ENCODE measurements at places on chromosomes 3 and 15.

- no peak for DNase-seq
Measured at GRCh38 chr15:31811641-31812040, 218.7 kb upstream of the CHRNA7 start.

DNA sequence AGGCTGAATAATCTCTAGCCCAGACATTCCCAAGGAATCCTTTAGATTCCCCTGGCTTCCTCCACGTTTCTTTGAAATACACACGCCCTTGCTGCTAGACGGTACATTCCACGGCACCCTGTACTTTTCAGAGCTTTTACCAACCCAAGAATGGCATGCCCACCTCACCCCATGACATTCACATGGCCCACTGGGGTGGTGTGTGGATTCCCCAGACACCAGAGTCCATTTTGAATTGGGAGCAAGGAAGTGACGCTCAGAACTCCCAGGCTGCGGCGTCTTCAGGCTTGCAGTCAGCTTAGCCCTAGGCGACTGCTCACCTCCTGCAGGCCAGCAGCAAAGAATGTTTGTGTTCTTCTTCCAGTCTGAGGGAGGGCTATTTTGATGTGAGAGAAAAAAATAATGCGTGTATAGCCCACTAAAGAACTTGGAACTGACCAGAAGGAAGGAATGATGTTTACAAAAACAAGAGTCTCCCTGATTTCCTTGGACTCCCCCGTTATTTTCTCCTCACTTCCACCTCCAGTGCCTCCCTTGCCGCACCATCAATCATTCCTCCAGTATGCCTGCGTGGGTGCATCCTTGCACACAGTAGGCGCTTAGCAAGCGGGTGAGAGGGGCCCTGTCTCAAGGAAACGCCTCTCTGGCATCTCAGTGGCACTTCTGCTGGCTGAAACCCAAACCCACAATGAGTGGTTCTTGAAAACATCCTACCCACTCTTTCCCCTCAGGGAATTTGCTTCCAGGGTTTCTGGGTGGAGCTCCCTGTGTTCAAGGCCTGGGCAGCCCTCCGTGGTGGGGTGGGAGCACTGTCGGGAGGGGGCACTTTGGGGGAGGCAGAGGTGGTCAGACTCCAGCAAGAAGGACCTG lies 59.9 kb downstream of the SMAD6 start:
- no peak for DNase-seq

DNA sequence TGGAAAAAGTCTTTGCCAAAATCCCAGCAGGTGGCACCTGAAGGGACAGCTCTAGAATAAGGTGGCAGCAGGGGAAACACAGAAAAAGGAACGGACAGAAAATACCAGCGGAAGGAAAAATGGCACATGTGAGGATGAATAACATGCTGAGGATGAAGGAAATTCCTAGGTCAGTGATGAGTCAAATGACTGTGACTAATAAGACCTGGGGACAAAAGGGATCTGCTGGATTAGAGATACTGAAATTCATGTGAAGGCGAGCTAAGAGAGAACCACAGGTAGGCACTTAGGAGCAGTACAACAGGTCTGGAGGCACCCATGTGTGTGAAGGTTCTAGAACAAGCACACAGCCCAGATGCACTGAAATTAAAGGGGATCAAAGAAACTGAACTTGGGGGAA lies 482.5 kb downstream of the FOXP1 start:
- peak; percentile 81 for DNase-seq

DNA sequence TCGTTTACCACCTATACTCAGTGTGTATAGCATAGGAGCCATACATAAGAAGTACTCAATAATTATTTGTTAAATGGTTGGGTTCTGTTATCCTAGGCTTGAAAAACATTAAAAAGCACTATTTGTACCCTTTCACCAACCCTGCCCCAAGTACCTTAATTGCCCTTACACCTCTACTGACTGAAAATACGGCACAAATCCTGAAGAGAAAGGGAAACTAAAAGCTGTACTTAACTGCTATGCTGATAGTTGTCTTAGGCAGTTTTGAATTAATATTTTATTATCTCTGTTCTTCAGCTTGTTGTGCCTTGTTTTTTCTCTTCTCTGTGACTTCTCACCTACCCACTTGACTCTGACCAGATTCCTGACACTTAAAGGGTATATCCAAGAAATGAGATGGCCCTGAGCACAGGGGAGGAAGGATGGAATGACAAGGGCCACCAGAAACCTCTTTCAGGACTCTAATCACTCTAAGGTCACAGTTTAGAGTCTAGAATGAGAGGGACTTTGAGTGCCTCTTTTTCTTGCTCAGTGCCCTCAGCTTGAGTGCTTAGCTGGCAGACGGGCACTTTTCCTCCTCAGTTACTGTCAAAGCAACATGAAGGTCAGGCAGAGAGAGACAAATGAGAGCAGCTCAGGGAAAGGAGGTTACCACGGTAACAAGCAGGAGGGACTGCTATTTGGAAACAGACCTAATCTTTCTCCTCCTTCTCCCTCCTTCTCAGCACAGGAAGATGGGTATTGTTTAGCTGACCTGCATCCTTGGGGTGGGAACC lies 136.5 kb downstream of the ZNF609 start:
- DNase-seq = peak; percentile 45

DNA sequence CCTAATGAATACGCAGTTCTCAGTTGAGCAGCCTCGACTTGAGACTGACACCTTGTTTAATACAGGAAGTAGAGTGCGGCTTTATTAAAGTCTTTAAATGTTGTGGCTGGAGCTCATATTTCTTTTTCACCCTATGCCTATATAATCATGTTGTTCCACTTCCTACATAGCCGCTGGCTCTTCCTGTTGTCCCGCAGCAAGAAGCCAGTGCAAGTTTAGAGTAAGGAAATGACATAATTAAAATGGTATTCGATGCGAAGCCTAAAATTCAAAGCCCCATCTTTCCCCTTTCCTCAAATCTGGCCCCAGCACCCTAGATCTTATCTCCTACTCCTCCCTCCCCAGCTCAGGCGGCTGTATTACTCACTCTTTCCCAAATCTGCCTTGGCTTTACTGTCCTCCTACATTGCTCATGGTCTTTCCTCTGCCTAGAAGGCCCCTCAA lies 7.5 kb upstream of the PHLDB2 start:
- peak; percentile 73 for DNase-seq

- DNase-seq = peak; percentile 41
Measured at GRCh38 chr3:66227915-66228314, 7.1 kb downstream of the SLC25A26 start.

DNA sequence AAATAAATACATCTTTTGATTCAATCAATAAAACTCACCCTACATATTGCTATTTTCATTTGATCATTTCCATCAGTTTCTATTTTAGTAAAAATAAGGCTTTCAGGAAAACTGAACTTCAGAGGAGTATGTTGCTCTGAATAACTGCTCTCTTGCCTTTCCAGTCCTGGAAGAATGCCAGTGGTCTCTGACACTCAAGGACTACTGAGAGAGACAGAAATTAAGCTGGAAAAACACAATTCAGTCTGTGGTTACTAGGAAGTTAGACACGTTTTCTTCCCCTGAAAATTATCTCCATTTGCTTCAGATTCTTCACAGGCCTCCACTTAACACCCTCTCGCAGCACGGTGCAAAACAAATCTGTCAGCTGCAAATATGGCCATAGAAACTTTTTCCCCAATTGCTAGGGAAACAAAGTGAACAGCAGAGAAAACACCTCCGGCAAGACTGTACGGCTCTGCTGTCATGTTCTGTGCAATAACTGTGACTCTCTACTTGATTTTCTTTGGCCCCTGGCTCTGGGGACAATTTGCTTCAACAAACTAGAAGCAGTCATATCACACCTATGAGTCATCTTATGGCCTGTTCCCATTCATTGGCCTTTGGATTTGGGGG lies 353.0 kb downstream of the MAGI1 start:
- peak; percentile 51 for DNase-seq

GRCh38 chr15:90979582-90979981 lies 14.8 kb downstream of the PRC1 start:
- DNase-seq = peak; percentile 12

DNA sequence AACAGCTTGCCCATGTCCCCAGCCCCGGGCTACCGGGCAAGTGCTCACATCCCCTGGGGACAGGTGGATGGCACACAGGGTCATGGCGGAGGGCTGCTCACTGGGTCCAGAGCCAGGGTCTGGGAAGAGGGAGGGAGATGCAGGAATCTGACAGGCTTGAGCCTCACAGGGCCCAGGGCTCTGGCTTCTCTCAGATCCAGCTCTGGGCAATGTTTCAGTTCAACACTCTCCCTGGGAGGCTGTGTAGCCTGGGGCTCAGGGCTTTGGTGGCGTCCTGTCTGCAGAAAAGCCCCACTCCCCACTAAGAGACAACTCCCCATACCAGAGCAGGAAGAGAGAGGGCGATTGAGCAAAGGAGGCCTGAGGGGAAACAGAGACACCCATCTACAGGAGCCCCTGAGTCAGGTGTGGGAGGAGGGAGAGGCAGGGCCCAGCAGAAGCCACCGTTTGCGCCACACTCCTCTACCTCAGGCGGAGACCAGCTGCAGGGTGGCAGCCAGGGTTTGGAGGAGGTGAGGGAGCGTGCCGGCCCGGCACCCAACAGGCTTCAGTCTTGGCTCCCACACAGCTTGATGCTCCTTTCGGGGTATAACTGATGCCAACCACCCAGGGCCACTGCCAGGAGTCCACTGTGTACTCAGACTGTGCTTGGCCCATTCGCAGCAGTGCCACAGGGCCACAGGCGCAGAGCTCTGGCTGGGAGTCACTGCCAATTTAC lies 16.8 kb upstream of the SRP14 start:
- DNase-seq = no peak

GRCh38 chr3:2623436-2623835 lies 486.7 kb downstream of the IL5RA start:
- peak; percentile 9 for DNase-seq

GRCh38 chr3:190706582-190706981 lies 155.9 kb downstream of the GMNC start:
- DNase-seq = no peak

- peak; percentile 16 for DNase-seq
Measured at GRCh38 chr3:191499307-191500080, 38.5 kb downstream of the PYDC2 start.

DNA sequence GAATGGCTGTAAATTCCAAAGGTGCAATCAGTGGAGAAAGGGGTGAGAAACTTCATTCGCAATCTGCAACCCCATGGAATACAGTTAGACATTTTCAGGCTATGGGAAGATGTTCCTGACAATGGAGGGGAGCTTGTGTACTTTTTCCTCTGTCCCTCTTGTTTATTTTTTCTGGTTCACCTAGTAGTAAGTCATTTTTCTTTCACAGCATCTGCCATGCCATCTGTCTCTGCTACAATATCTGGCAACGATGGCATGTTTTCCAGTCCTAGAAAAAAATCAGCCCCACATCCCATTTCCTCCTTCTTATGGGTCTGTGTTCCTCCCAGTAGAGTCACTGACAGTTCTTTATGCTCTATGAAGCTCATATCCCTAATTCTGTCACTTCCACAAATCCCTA lies 76.0 kb downstream of the SSR3 start:
- DNase-seq = no peak

GRCh38 chr15:65411465-65412071 lies 11.2 kb downstream of the IGDCC4 start:
- DNase-seq = peak; percentile 30

DNA sequence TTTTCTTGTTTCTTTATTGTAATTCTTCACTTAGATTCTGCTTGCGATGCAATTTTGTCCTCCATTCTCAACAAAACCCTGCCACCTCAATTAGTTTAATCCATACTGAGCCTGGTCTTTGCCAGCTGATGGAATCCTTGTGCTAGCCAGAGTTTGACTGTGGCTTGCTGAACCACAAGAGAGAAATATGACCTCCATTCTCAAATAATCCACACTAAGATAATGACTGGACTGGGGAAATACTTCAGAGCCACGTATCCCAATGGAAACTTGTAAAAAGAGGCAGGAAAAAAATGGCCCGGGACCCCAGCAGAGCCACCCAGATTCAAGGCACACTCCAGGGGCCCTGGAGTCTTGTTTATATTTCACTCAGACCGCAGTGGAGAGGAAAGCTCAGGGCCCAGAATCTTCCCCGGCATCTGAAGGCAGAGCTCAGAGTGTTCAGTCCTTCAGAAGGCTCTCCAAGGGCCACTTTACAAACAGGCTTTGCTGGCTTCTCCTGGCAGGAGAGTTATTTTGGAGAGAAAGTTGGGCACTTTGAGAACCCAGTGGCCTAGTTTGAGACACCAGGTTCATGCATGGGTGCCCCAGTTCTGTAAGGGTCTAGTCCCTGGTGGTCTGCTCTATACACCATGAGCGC lies 62.7 kb downstream of the SSUH2 start:
- DNase-seq = peak; percentile 26

- DNase-seq = no peak
Measured at GRCh38 chr15:66613743-66614142, 47.9 kb upstream of the LCTL start.

- DNase-seq = peak; percentile 9
Measured at GRCh38 chr3:174891524-174892203, 32.5 kb downstream of the NAALADL2 start.

DNA sequence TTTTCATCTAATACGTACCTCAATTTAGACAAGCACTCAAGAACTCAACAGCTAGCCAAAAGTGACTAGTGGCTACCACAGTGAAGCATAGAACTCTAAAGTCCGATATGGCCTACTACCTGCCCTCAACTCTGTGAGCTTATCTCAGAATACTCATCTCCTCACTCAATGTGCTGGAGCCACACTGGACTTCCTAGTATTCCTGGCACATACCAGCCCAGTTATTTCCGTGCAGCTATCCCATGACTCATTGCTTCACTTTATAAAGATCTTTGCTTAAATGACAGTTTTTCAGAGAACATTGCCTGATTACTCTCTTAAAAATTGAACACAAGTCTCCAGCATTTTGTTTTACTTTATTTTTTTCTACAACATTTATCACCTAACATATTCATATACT lies 524.7 kb downstream of the PYDC2 start:
- DNase-seq = no peak

DNA sequence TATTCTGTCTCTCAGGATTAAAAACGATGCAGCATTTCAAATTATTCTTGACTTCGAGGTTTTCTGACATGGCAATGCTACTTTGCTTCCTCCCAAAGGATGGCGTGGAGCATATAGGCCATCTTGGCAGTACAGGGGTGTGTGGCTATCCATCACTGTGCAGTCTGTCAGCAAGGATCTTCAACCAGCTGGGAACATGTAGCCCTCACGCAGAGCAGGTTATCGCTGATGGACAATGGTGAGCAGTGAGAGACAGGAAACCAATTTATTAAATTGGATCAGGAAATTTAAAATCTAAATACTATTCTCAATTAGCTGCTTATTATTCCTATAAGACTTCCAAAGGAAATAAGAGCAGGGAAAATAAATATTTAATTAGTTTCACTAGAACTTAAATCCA lies 615.3 kb downstream of the OTOL1 start:
- no peak for DNase-seq

DNA sequence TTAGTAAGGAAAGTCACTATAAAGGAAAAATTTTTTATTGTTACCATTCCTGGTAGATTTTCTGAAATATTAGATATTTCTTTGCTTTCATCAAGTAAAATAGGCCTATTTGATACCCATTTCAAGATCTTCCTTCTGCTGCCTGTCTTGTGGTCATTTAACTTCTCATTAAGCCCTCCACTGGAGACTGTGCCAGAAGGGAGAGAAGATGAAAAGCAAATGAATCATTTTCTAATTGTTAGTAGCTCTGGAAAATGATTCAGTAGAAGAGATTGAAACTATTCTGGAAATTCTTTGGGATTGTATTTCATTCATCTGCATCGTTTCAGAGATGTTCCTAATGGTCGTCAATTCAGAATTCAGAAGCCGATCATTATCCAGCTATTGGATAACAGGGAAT lies 3.2 kb downstream of the KCTD6 start:
- peak; percentile 30 for DNase-seq

GRCh38 chr15:65993236-65993635 lies 123.9 kb downstream of the RAB11A start:
- no peak for DNase-seq

All from IMR-90 (cell line).